ENCODE measurements at places on chromosomes 3 and 15.

- DNase-seq = no peak
Observed at GRCh38 chr15:91319371-91320059, 219.5 kb downstream of the SV2B start.

DNA sequence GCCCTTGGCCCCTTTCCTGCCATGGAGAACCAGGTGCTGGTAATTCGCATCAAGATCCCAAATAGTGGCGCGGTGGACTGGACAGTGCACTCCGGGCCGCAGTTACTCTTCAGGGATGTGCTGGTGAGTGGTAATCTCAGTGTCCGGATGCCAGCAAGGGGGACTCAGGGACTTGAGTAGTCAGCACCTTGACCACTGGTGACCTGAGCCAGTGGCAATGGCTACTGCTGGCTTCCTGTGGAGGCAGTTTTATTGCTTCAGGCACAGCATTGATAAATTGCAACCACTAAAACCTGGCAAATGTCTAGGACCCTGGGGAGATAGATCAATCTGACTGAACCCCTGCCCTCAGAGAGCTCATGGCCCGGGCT lies 830 bp downstream of the MAP2K5 start:
- DNase-seq = no peak

DNA sequence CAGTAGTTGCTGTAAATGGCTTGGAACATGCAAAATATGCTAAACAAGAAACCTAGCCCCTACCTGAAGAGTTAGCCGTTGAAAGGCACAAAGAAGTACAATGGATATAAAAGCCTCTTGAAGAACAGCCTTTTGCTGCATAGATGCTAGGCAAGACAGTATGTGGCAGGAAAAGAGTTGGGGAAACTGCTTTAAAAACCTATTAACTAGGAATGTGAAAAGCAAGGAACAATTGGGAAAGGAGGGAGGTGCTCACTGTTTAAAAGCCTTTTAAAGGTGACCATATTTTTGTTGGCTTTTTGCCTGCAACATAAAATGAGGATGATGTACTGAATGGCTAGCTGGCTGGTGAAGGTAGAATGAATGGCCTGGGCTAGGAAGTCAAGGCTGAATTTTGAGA lies 24.5 kb upstream of the SOX2 start:
- DNase-seq = no peak

DNA sequence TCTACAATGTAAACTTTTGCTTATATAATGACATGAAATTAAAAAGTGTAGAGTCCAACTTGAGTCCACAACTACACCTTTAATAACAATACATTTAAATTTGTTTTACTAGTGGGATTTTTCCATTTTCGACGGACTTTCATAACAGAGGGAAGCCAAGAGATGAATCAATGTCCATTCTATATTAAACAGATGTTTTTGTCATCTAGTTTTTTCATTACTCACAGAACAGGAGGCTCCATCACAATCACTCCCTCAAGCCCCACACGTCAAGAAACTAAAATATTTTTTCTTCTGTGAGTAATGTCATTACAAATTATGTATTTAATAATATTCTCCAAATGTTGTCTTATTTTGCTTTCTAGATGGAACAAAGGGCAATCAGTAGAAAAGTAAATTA lies 932.9 kb downstream of the ROBO1 start:
- no peak for DNase-seq

DNA sequence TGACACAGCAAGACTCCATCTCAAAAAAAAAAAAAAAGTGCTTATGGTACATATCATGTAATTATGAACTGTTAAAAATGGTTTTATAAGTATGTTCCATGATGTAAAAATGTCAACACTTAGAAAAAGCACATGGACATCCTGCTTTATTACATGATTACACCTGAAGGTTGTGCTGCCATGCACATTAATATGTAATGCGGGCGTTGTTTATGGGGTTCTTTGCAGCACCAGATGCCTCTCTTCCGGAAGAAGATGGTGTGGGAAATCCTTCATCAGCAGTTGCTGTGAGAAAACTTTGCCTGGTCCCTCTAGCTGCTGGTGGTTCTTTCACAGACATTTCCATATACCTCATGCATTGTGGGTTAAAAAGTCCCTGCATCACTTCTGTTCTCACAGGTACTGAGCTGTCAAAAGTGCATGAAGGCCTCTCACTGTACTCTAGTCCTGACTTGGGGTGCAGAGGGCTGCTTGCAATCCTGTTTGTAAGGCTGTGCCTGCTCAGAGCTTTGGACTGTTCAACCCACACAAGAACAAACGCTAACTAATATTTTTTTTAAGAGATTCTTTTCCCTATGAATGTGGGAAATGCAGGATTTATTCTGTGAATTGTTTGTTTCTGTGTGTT lies 43.6 kb downstream of the SENP2 start:
- no peak for DNase-seq

DNA sequence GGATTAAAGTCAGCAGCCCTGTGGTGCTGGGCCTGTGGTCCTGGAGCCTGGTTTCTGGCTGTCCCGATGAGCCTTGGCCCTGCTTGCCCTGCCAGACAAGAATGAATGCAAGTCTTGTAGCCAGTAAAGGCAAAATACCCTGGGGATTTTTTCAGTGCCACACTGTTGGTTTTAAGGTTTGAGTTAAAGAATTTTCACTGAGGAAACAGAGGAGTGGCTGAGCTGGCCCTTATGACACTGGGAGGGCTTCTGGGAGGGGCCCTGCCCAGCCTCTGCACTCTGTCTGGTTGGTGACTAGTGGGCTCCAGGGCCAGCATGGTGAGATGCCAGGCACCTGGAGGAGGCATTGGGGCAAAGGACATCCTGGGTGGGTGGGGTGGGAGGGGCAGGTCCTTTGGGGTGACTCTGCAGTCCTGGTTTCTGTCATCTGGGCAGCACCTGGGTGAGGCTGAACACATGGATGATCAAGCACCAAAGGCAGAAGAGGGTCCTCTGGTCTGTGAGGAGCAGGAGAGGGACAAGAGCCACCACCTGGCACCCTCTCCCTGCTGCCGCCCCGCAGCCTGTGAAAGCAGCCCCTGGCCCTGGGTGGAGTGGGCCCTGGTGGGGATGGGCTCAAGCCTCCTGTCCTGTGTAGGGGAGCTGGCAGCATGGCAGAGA lies 12.5 kb upstream of the PLA2G4E start:
- DNase-seq = no peak

GRCh38 chr3:10017636-10018292 lies 8.5 kb upstream of the FANCD2 start:
- DNase-seq = no peak

DNA sequence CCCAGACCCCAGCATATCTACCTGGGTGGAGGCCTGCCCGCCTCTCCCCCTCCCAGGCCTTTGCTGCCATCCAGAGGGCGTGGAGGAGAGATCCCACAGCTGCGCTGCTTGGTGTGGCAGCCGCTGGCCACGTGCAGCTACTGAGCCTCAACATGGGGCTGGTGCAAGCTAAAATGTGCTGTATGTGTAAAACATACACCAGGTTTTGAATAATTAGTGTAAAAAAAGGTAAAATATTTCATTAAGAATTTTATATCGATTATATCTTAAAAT lies 95.8 kb downstream of the SEC22A start:
- DNase-seq = no peak

DNA sequence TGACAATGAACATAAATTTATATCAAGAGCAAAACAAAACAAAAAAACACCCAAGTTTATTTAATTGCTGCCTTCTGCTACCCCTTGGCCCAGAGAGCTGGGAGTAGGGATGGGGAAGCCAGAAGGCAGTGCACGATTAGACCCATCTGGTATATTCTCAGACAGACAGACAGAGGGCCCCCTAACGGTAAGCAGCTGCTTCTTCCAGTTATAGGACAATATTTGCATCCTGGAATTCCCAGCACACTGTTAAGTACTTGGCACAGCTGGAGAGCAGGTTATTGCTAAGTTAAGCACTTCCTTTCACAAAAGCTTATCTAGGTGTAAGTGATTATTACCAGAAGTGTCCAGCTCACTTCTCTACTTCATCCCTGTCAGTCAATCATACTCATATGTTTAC lies 39.3 kb downstream of the C2CD4B start:
- DNase-seq = no peak

DNA sequence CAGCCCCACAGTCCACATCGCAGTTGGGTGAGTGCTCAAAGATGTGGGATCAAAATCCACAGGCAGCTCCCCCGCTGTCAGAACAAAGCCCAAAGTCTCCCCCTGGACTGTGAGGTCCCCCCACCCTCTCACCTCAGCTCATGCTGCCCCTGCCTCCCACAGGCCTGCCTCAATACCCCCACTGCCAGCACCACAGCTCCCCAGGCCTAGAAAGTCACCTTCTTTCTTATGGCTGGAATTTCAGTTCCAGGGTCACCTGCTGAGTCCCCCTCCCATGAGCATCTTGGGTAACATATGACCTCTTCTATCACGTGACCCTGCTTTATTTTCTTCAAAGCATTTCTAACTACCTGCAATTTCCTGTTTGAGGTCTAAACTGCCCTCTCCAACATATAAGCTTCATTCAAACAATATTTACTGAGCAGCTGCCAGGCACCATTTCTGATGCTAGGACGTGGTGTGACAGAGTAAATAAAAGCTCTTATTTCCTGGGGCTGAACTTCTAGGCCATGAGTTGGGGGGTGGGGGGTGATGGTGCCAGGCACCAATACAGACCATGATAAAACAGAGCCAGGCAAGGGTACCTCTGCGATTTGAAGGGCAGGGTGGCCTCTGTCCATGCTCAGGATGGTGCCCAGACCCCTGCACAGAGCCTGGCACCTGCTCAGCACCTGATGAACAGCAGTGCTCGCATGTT lies 2.4 kb upstream of the TMEM89 start:
- no peak for DNase-seq

- DNase-seq = no peak
Observed at GRCh38 chr3:7410782-7411181, 549.9 kb downstream of the GRM7 start.

- DNase-seq = no peak
Observed at GRCh38 chr15:78353093-78353492, 12.9 kb downstream of the CRABP1 start.

- DNase-seq = no peak
Observed at GRCh38 chr3:127093312-127093711, 99.6 kb upstream of the PRR23E start.

- DNase-seq = peak; percentile 47
Observed at GRCh38 chr3:50189274-50189673, 2.1 kb upstream of the GNAT1 start.

- no peak for DNase-seq
Observed at GRCh38 chr3:128231606-128232005, 78.3 kb downstream of the EEFSEC start.

- DNase-seq = no peak
Observed at GRCh38 chr15:101058735-101059134, 139.6 kb downstream of the LRRK1 start.

GRCh38 chr15:29773816-29774215 lies 48.5 kb downstream of the TJP1 start:
- no peak for DNase-seq
